ENCODE measurements at places on chromosomes 16 and 17.

GRCh38 chr17:45370949-45371413 is 54.2 kb upstream of the MAP3K14 start:
- DNase-seq, result peak; percentile 21

- DNase-seq, result peak; percentile 34
These were observed 44.3 kb downstream of the RGS9 start for GRCh38 chr17:65181237-65182061.

- no peak for DNase-seq
These were observed 33.2 kb upstream of the STH start for GRCh38 chr17:45965812-45966211.

GRCh38 chr17:13542636-13543035 is 59.1 kb downstream of the HS3ST3A1 start:
- peak; percentile 29 for DNase-seq

- no peak for DNase-seq
These were observed 15.9 kb downstream of the NARF start for GRCh38 chr17:82474223-82475010.

- no peak for DNase-seq
These were observed 169.5 kb upstream of the ZNF267 start for GRCh38 chr16:31704138-31704537.

- no peak for DNase-seq
These were observed 17.2 kb upstream of the MYOCD start for GRCh38 chr17:12648498-12648897.

Data from HFFc6 (cell line).